ENCODE measurements at places on chromosomes 12 and 14.

DNA sequence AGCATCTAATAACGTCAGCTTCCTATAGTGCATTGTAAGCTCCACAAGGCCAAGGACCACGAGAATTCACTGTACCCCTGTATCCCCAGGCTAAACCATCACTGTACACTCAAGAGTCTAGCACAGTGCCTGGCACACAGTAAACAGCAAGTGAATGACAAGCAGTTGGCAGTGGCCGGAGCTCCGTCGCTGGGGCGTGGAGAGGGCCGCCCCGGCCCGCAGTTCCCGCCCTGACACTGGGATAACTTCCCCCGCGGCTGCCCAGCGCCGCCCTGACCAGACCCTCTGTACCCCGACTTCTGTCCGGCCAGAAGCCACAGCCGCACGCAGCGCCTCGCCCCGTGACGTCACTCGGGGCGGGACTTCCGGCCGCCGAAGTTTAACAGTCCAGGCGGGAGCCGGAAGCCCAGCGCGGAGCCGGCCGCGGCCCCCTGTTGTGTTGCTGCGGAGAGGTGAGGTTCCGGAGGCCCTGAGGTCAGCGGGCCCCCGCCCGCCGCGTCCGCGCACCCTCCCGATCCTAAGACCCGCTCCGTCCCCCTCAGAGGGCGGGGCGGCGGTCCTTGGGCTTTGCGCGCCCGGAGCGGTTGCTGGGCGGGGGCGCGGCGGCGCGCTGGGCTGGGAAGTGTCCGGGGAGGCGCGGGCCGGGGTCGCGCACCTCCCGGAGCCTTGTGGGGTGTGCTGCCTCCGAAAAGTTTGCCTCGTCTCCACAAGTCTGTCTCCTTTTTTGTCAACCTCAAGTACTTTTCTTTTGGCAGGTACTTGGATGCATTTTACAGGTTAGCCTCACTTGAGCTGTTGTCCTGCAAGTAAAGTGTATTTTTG lies at the start of gene NEDD1:
TSS of gene NEDD1 (plus strand) at position 409 of the 822 bp plus-strand sequence. CDS start 2,503 bp downstream, outside the sequence.
- DNase-seq: peak; percentile 87

- no peak for DNase-seq
Measured at GRCh38 chr12:126390969-126391566, 1325.8 kb downstream of the AACS start.

DNA sequence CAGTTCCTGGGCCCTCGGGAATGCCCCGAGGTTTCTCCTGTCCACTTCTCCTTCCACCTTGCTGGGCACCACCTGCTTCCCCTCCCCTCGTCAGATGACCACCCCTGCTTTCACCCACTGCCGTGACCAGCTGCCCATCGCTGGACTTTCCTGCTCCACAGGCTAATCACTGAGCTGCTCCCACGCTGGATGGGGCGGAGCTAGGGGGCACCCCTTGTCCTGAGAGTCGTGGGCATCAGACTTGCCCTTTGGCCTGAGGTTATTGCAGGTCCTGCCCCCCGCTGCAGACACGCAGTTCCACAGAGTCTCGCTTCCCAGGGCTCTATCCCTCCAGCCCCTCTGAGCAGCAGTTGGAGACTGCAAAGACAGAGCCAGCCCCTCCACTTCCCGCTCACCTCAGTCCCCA lies 427 bp downstream of the SLC6A12 start:
- DNase-seq: no peak

DNA sequence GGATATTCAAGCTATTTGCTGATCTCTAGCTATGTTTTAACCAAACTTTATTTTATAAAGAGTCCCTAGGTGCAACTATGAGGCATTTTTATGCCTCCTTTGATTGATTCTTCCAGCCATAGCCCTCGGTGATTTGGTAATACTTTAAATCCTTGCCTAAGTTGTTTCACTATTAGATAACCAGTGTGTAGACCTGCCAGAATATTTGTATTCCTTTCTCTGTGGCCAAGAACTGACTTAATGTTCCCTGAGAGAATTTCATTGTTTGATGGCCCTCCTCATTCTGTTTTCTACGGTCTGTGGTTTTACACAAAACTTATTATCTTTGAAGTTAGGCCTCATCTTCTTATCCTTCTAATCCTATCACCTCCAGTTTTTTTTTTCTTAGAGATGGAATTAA lies 109.7 kb upstream of the MDGA2 start:
- no peak for DNase-seq

DNA sequence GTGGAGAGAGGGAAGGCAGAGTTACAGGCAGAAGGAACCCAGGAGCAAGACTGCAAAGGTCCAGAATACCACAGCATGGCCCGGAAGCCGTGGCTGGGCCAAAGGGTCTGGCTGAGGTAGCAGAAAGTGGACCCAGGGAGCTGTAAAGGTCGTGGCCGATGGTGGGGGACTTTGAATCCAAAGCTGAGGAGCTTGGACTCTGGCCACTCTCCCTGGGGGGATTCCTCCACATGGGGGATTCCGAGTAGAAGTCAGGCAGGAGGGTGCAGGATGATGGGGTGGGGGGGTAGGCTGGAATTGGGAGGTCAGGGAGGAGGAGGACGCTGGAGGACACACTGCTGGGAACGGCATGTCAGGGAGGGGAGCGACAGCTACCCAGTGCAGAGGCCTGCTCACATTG lies 125.2 kb downstream of the GCH1 start:
- DNase-seq: no peak

DNA sequence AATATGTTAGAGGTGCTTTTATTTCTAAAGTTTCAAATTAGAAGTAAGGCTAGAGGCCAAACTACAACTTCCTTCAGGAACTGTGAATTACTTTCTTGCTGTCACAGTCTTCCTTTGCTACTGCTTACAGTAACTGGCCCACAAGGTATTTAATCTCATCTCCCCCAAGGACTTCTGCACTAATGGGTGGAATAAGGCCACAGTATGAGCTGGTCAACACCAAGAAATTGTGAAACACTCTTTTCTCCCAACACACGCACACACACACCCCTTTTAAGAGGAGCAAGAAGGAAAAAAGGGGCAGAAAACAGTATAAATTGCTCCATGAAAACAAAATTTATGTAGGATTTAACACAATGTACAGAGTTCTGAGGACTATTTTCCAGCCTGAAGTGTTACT lies 45.6 kb downstream of the SCAF11 start:
- no peak for DNase-seq

DNA sequence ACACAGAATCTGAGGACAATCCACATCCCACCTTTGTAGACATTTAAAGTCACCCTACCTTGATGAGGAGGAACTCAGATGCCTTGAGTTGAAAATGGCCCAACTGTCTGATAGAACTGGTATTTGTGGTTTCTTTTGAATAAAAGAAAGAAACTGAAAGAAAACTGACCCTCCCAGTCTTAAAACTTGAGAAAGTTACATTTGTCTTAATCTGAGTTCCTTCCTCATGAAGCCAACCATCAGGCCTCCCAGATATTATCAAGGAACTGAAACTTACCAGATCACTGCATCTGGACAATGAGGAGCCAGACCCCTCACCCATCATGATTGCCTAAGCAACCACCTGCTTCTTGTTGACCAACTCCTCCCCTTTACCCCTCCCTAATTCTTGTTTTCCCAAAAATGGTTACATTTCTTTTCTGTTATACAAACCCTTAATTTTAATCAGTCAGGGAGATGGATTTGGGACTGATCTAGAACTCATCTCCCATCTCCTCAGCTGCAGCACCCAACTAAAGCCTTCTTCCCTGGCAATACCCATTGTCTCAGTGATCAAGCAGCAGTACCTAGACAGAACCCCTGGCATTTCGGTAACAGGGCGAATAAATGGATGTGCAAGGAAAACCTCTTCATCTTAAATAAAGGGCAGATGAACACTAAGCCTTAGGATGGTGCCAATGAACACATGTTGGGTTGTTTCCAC lies 72.0 kb upstream of the RESF1 start:
- DNase-seq: no peak

DNA sequence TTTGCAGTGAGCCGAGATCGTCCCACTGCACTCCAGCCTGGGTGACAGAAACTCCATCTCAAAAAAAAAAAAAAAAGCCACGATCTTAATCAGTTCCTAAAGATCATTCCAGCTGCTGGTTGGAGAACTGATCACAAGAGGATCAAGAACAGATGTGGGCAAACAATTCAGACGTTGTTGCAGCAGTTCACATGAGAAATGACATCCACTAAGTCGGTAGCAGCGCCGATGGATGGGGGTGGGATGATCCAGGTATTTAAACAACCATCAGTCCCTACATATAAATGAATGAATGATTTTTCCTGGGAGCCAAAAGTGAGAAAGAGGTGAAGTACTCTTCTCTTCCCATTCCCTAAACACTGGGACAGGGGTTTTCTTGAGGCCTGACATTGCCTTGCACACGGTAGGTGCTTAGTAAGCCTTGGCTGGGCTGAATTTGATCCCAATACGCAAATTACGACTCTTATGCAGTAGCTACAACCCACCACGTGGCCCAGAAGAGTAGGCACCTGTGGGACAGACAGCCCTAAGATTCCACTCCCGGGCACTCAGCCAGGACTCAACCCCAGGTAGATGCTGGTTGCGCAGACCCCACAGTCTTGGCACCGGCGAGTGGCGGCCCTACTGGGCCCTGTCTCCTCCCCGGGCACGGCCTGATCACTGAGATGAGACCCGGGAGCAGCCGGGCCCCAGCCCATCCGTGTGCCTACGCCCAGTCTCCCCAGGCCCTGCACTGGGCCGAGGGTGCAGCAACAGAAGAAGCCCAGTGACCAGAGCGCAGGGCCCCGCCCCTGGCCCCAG lies 565 bp downstream of the SPRYD3 start:
- peak; percentile 73 for DNase-seq

DNA sequence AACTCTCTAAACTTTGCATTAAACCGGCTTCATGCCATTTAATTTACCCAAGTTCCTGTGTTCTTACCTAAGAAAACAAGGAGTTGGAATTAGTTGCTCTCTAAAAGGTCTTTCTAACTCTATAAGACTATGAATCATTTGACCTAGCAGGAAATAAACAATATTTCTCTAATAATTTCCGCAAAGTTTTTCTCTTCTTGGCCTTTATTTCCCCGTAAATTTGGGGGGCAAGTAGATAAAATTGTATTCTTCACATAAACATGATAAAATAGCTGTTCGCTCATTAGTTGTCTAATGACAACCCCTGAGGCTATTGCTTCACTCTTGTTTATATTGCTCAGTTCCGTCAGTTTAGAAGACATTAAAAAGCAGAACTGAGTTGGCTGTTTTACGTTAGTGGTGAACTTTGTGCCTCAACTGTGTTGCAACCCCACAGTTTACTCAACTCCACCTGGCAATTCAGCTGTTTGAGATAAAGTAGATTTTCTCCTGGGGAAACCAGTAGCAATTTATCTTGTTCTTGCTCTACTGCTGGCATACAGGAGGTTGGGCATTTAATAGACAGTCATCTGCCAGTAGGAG lies 74.7 kb downstream of the BTG1 start:
- DNase-seq: no peak

- no peak for DNase-seq
Measured at GRCh38 chr14:101256266-101256665, 305.0 kb upstream of the DIO3 start.

- DNase-seq: peak; percentile 28
Measured at GRCh38 chr14:78605025-78605762, 435.0 kb downstream of the NRXN3 start.

DNA sequence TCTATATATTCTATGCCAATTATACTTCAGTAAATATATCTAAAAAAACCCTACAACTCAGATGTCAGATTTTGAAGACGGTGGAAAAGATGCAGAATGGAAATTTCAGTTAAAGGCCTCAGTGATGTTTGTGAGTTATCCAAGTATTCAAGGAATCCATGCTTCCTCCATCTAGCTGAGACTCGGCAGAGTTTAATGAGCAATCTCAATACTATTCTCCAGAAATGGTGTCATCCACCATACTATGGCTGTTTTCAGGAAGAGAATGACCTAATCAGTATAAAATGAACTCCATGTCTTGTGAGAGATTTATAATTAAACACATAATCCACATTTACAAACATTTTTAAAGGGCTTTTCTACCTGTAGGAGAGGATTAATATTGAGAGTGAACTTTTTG lies 66.0 kb downstream of the KLHL28 start:
- peak; percentile 93 for DNase-seq

GRCh38 chr12:87246726-87247125 lies 782.5 kb downstream of the C12orf50 start:
- no peak for DNase-seq

- no peak for DNase-seq
Measured at GRCh38 chr14:74155287-74155686, 70.5 kb downstream of the LIN52 start.

DNA sequence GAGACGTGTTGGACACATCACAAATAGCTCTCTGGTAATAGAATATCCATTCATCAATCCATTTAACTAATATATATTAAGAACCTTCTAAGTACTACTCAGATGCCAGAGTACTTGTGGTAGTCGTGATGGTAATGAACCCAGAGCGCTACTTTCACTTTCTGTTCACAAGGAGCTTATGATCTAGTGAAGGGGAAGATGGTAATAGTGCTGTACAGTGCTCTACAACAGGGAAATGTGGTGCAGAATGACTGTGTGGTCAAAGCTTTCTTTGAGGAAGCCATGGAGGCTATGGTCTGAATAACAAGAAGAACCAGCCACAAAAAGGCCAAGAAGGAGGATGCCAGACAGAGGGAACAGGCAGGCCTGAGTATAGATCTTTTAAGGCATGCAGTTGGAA lies 212.0 kb downstream of the PTPRO start:
- DNase-seq: peak; percentile 44

- peak; percentile 25 for DNase-seq
Measured at GRCh38 chr12:58378028-58378427, 436.7 kb downstream of the ATP23 start.

GRCh38 chr12:109296431-109296830 lies 12.7 kb downstream of the FOXN4 start:
- DNase-seq: no peak

GRCh38 chr12:47609806-47610205 lies 96.0 kb downstream of the RPAP3 start:
- DNase-seq: no peak

GRCh38 chr12:27965966-27966365 lies 6.6 kb downstream of the PTHLH start:
- DNase-seq: peak; percentile 83

GRCh38 chr14:39366460-39367386 lies 65.5 kb downstream of the FBXO33 start:
- DNase-seq: no peak

GRCh38 chr12:61367281-61367785 lies 892.9 kb upstream of the USP15 start:
- peak; percentile 20 for DNase-seq

- no peak for DNase-seq
Measured at GRCh38 chr14:49418789-49419188, 167.4 kb downstream of the RPS29 start.

DNA sequence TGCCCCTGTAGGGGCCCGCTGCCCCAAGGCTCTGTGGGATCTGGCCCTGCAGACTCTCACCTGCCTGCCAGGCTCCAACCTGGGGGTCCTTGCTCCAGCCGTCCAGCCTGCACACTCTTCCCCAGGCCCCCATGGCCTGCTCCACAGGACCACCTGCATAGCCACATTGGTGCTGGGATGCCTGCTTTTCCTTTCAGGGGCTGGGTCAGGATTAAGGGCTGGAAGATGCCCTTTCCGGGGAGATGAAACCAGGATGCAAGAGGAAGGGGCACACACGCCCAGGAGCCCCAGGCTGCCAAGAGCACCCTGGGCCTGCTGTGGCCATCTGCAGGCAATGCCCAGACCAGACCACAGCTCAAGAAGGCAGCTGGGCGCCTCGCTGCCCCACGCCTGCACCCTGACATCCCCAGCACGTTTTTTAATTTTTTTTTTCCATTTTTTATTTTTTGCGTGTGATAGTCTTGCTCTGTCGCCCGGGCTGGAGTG lies 15.0 kb downstream of the BAG5 start:
- no peak for DNase-seq

GRCh38 chr14:23557521-23557920 lies 1.4 kb downstream of the THTPA start:
- DNase-seq: no peak

- DNase-seq: peak; percentile 60
Measured at GRCh38 chr12:82425241-82425640, 66.9 kb downstream of the METTL25 start.

GRCh38 chr14:66530526-66530925 lies 22.6 kb downstream of the GPHN start:
- DNase-seq: no peak
